ENCODE measurements at places on chromosomes 5 and 9.

DNA sequence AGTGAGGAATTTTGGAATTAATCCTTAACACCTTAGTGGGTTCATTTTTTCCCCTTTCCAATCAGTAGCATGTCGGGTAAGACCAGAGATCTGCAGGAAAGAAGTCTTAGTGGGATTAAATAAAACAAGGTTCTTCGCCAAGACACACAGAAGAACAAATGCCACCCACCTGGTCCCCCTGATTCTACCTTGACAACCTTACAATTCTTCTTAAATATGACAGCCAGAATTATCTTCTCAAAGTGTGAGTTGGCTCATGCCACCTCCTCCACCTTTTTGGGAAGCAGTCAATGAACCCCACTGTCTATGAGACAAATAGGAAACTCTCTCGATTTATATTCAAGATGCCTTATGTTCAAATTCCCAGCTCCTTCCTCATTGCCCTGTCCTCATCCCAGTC, 105.1 kb downstream of the BRINP1 start:
- no peak for DNase-seq

GRCh38 chr5:43073597-43074546, 33.8 kb upstream of the ANXA2R start:
- DNase-seq, result peak; percentile 24

- no peak for DNase-seq
Observed at GRCh38 chr5:31459594-31459993, 72.3 kb downstream of the DROSHA start.

DNA sequence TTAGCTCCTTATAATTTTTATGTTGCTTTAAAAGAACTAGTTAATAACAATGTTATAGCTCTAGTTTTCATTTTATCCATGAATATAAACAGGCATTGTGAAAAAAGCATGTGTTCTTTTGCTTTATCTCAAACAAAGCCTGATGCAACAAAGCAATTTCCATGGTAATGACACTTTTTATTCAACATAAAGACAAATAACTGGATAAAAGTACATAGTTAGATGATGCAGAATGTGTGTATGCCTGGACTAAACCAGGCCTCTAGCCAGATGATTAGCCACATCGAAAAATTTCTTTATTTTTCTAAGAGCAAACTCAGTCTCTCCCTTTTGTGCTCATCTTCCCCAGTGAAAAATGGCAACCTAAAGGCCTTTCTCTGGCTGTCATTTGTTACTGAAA, 125.6 kb upstream of the TARS1 start:
- no peak for DNase-seq

GRCh38 chr5:74286734-74287695, 353.5 kb downstream of the ENC1 start:
- DNase-seq, result no peak

DNA sequence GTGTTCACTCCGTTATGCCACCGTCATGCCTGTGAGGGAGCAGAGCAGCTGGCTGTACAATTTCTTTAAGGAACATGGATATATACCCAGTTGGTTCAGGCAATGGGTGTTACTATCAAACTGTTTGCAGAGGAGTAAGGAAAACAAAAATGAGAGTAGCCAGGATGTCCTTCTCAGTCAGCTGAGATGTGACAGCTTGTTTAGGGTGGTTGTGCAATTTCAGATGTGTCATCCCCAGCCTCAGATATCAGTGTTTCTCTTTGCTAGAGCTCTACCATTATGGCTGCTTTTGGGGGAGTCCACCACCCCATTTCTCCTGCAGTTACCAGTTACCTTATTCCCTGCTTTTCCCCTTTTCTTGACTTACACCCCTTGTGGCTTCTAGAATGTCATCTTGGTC, 135.2 kb upstream of the SLC24A2 start:
- DNase-seq, result no peak

DNA sequence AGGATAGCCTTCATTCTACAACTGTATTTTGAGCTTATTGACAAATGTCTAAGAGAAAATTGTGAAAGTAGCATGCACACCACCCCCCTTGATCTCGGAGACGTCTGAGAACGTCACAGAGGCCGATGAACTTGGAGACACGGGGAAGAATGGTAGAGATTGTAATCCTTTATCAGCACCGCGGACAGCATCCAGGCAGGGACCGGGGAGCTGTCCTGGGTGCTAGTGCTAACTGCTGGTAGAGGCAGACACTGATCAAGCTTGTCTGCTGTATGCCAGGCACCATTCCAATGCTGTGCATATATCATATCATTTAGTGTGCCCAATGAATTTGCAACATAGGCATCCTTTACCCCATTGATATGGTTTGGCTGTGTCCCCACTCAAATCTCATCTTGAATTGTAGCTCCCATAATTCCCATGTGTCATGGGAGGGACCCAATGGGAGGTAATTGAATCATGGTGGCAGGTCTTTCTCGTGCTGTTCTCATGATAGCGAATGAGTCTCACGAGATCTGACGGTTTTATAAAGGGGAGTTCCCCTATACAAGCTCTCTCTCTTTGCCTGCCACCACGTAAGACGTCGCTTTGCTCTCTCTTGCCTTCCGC, 98.8 kb downstream of the LHX2 start:
- DNase-seq, result peak; percentile 64

GRCh38 chr9:122192261-122192875, 32.7 kb downstream of the MORN5 start:
- no peak for DNase-seq

DNA sequence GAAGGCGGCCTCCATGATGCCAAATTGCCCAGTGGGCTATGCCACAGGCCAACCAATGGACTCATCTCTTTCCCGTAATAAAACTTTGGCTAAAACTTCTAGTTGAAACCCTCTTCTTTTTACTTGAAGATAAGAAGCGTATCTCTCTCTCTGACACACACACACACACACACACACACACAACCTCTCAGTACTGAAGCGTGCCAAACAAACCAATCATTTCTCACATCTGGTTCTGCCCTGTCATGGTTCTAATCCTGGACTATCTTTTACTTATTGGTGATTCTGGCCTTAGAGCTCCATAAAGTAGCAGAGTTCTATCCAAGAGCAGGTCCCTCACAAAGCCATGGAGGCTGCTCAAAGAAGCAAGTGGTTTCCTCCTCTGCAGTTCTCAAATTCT, 64.6 kb downstream of the PTCH1 start:
- DNase-seq, result no peak

- no peak for DNase-seq
Observed at GRCh38 chr9:1747417-1747967, 267.7 kb upstream of the SMARCA2 start.

DNA sequence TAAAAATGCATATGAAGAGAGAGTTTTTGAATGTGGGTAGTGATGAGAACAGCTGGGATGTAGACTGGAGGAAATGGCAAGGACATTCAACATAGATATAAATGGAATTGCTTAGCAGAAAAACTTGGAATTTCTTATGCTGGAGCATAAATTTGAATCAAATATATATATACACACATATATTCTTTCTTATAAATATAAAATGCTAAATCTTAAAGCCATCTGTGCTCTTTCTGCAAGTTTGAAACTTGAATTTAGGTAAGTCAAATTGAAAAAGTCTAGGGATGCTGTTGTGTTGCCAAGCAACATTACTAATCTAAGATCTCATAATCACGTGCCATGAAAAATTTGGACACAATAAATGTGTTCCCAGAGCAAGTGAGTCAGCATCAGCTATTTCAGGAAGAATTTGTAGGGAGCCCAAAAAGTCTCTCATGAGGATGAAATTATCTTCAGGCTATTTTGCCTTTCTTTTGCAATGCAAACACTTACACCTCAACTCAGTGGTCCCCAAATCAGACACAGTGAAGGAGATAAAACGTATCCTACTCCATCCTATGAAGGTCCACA, 58.4 kb upstream of the ALDH1A1 start:
- no peak for DNase-seq

GRCh38 chr5:73005886-73006285, 50.0 kb downstream of the FCHO2 start:
- DNase-seq, result no peak

- DNase-seq, result no peak
Observed at GRCh38 chr5:128506643-128507042, 31.4 kb downstream of the FBN2 start.

- peak; percentile 4 for DNase-seq
Observed at GRCh38 chr5:158910782-158911692, 188.7 kb downstream of the EBF1 start.

GRCh38 chr9:78783743-78784142, 486.8 kb downstream of the PSAT1 start:
- DNase-seq, result no peak

DNA sequence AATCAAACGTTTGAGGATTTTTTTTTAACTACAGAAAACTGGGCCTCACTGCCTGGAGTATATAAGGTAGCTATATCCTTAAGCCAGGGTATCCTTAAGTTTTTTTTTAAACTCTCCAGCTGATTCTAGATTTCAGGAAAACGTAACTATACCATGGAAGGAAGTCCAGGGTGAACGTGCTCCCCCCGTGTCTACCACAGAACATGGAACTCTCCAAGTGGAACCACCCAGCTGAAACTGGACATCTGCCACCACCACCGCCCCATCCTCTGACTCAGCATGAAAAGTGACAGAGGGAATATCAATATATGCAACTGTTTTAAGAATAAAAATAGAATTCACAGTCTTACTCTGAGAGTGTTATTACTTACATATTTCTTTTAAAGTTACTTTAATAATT, 61.3 kb downstream of the DROSHA start:
- DNase-seq, result no peak

- DNase-seq, result no peak
Observed at GRCh38 chr9:81682797-81683196, 6.5 kb downstream of the TLE1 start.

DNA sequence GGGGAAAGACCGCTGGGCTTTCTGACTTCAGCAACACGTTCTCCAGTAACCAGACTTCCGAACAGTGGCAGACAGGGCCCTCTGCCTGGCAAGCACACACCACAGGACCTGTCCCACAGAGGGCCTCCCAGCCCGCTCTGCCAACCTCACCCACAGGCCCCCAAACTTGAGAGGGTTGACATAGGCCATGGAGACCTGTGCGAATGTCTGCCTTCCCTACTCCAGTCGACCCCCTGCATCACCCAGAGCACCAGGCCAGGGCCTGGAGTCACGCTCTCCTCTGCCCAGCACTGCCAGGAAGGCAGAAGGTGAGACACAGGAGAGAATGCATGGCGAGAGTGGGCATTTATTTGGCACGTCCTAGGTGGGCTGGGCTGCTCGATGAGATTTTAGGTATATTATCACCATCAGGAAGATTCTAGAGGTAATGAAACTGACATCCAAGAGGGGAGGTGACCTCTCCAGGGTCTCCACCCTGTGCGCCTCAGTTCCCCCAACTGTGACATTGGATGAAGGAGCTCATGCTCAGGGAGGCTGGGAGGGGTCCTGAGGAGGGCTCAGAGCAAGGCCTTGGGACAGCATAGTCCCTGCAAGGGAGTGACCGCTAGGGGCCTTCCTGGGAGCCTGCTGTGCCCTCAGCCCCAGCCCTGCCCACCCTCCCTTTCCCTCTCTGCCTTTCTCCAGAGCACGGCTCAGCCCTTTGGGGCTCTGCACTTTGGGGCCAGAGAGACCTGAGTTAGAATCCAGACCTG, 54.9 kb downstream of the DUSP1 start:
- DNase-seq, result no peak

DNA sequence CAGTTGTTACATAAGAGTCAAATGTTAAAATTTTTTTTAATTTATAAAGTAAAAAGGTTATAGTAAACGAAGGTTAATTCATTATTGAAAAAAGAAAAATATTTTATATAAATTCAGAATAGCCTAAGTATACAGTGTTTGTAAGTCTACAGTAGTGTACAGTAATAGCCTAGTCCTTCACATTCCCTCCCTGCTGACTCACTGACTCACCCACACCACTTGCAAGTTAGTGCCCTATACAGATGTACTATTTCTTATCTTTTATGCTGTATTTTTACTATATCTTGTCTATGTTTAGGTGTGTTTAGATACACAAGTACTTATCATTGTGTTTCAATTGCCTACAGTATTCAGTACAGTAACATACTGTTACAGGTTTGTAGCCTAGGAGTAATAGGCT, 57.6 kb downstream of the MAMDC2 start:
- no peak for DNase-seq

- DNase-seq, result no peak
Observed at GRCh38 chr9:32419921-32420320, 35.5 kb downstream of the ACO1 start.

- DNase-seq, result no peak
Observed at GRCh38 chr5:81853030-81853357, 102.1 kb upstream of the SSBP2 start.

DNA sequence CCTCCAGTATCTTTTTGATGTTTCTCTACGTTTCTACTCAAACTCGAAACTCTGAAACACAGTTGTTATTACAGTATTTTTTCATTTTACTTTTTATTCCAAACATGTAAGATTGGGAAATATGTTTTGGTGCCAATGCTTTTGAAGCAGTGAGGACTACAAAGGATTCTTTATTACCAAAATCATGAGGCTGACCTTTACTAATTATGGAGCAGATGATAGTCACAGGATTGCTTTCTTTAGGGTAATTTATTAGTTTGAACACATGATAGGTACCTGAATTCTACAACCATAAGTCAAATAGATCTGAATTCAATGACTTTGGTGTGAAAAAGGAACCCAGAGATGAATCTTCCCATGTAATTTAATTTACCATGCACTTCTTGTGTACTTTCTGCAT, 2015.1 kb upstream of the C9orf72 start:
- no peak for DNase-seq

DNA sequence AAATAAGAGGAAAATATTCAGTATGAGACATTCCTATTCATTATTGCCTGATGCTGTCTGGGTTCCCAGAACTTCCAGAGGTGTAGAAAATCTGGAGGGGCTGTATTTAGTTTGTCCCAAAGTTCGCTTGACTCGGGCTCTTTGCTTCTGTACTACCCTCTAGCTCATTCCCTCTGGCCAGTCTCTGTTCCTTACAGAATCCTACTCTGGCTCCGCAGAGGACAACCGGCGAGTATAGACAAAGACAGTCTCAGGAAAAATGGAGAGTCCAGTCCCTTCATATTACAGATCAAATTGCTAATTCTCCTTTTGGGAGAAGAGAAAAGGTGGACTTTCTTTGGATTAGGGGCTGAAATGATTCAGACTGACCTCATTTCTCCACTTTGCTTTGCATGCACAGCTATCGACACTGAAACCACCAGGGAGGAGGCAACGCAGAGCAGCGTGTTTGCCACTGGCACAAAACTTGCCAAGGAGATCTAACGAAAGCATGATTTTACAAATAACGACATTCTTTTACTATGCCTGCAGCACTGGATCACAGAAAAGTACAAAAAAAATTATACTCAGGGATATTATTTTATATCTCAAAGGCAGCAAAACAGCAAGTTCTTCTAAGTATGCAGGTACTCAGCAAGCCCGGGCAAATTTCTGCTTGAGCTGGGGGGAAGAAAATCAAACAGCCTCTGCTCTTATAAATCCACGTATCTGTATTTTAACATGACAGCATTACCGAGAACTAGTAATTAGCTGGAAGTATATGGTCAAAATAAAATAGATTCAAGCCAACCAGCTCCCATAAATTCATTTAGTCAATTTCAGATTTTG, 279.7 kb downstream of the NPR3 start:
- no peak for DNase-seq
